Immature natural killer cell (primary cell): ENCODE measurements at places on chromosomes 5 and 9.
A peak's percentile ranks its signal among the peaks of the same experiment; 100 is the strongest.

GRCh38 chr5:76522103-76522935, 100.9 kb downstream of the F2RL2 start:
- peaks cover 5% of the 10 kb centered on the region for H3K27me3 ChIP-seq
- H3K36me3 ChIP-seq: peaks cover 5% of the 10 kb centered on the region
- peaks cover 98% of the 10 kb centered on the region for H3K4me1 ChIP-seq
- peak overlapping the region; percentile 21 for H3K4me3 ChIP-seq
- DNase-seq: no peak
- peak overlapping the region; percentile 91 for H3K27ac ChIP-seq

- no peak overlapping the region for H3K4me3 ChIP-seq
- H3K27ac ChIP-seq: no peak overlapping the region
- H3K27me3 ChIP-seq: no peaks in the 10 kb centered on the region
Measured at GRCh38 chr5:104050436-104050835, 487.8 kb upstream of the NUDT12 start.

DNA sequence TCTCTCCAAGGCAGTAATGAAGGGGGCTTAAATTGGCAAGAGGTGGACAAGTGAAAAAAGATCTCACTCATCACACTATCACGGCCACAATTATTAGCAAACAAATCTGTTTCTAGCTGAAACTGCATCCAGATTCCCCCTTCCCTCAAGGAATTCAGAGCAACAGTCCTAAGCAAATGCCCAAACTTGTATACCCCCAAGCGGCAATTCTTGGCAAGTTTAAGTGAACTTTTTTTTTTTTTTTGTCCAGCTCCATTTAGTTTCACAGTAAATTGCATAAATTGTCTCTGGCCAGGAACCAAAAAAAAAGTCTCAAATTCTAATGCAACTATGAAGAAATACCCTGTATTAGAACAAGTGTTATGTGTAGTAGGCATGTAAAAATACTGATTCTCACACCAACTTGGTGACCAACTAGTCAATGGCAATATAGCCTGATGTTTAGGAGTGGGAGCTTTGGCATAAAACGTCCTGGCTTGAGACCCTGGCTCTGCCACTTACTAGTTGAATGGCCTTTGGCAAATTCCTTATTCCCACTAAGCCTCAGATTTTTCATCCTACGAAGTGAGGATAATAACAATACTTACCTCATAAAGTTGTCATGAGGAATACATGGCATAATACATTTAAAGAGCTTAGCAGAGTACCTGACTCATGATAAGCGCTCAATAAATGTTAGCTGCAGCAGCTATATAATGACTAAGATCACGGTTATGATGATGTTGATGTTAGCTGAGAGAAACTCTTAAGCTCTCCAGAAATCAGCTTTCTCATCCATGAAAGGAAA, 193.2 kb downstream of the ADAMTSL1 start:
- H3K36me3 ChIP-seq: no peaks in the 10 kb centered on the region
- DNase-seq: no peak
- H3K27ac ChIP-seq: no peak overlapping the region
- no peaks in the 10 kb centered on the region for H3K27me3 ChIP-seq

GRCh38 chr9:126165755-126166154, 160.9 kb upstream of the MVB12B start:
- no peak overlapping the region for H3K4me3 ChIP-seq
- DNase-seq: no peak
- H3K36me3 ChIP-seq: no peaks in the 10 kb centered on the region
- no peaks in the 10 kb centered on the region for H3K4me1 ChIP-seq
- no peak overlapping the region for H3K27ac ChIP-seq
- H3K27me3 ChIP-seq: peaks cover 3% of the 10 kb centered on the region

- no peak for DNase-seq
- H3K36me3 ChIP-seq: no peaks in the 10 kb centered on the region
Measured at GRCh38 chr9:68685770-68686169, 19.3 kb upstream of the PIP5K1B start.

GRCh38 chr9:124210697-124211096, 47.1 kb upstream of the NEK6 start:
- H3K4me1 ChIP-seq: peaks cover 81% of the 10 kb centered on the region
- DNase-seq: no peak
- peak overlapping the region; percentile 36 for H3K4me3 ChIP-seq
- peaks cover 4% of the 10 kb centered on the region for H3K27me3 ChIP-seq

GRCh38 chr5:177554474-177555111, at the start of gene FAM193B:
TSS of gene FAM193B (minus strand) at chr5:177554563. CDS start at chr5:177554458, 105 bp downstream.
- H3K4me3 ChIP-seq: peak within 1 kb of the TSS; percentile 90
- peaks cover 30% of the 10 kb centered on the region for H3K4me1 ChIP-seq
- no peaks in the 10 kb centered on the region for H3K27me3 ChIP-seq
- DNase-seq: peak; percentile 91

- no peak overlapping the region for H3K4me3 ChIP-seq
- H3K27me3 ChIP-seq: no peaks in the 10 kb centered on the region
- no peaks in the 10 kb centered on the region for H3K36me3 ChIP-seq
Measured at GRCh38 chr5:105032917-105033316, 1470.3 kb upstream of the NUDT12 start.

DNA sequence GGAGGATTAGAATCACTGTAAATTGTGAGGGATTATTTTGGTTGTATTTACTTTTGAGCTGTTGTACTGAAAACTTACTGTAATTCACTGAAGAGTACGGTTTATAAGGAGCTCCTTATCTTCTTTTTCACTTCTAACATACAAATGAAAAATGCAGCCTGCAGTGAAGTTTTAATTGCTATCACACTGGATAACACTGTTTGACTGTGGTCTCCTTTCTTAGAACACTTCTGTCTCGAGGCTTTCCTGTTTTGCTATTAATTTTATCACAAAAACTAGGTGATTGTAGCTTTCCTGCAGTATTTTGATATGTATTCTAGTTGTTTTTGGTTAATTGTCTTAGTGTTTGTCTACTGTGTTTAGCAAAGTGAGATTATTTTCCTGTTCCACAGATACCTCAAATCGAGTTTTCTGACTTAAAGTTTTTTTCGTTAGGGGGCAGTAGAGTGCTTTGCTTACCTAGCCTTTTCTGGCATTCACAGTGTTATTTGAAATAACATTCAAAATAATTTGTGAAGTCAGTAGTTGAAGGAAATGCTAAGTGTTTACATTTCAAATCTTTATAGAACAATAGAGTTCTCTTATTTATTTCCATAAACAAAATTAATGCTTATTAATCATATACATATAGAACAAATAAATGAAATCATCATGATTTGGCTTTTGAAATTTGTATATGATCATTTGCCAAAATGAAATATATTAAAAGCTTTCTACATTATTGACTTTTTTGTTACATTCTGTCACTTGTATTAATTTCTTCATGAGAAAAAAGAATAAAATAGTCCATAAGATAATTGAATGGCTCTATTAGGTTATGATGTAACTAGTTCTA, 52.9 kb downstream of the COMMD10 start:
- peak; percentile 46 for DNase-seq
- H3K27me3 ChIP-seq: no peaks in the 10 kb centered on the region
- no peak overlapping the region for H3K4me3 ChIP-seq
- H3K27ac ChIP-seq: peak overlapping the region; percentile 76

- DNase-seq: no peak
- no peak overlapping the region for H3K27ac ChIP-seq
- no peak overlapping the region for H3K4me3 ChIP-seq
- H3K36me3 ChIP-seq: peaks cover 5% of the 10 kb centered on the region
Measured at GRCh38 chr5:140182803-140183367, 7.9 kb downstream of the CYSTM1 start.

DNA sequence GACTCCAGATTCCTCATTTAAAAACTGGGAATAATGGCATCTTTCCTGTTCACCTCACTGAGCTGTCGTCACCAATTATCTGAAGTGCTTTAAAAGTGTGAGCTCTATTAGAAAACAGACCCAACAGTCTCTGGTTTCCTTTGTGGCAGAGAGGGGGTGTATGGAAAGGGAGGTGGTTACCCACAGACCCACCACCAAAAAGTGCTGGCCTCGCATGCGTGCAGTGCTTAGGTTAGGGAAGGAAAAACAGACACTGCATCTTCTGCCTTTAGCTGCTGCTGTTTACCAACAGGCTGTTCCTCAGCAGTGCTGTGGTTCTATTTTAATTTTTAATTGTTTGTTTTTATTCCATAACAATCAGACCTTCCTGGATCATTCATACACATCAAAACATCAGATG, 249.6 kb downstream of the PIK3R1 start:
- H3K36me3 ChIP-seq: no peaks in the 10 kb centered on the region
- no peaks in the 10 kb centered on the region for H3K4me1 ChIP-seq
- H3K4me3 ChIP-seq: no peak overlapping the region
- no peak overlapping the region for H3K27ac ChIP-seq
- peak; percentile 20 for DNase-seq

- no peaks in the 10 kb centered on the region for H3K4me1 ChIP-seq
- no peaks in the 10 kb centered on the region for H3K36me3 ChIP-seq
- H3K27ac ChIP-seq: no peak overlapping the region
- H3K27me3 ChIP-seq: peaks cover 2% of the 10 kb centered on the region
- no peak overlapping the region for H3K4me3 ChIP-seq
Measured at GRCh38 chr5:7146886-7147285, 249.1 kb upstream of the ADCY2 start.

GRCh38 chr5:142141463-142141862, 32.9 kb downstream of the NDFIP1 start:
- DNase-seq: no peak
- no peak overlapping the region for H3K4me3 ChIP-seq
- H3K4me1 ChIP-seq: no peaks in the 10 kb centered on the region
- no peak overlapping the region for H3K27ac ChIP-seq
- H3K27me3 ChIP-seq: no peaks in the 10 kb centered on the region

GRCh38 chr5:4198461-4198860, 602.8 kb downstream of the IRX1 start:
- H3K36me3 ChIP-seq: no peaks in the 10 kb centered on the region
- H3K27ac ChIP-seq: no peak overlapping the region
- H3K4me3 ChIP-seq: no peak overlapping the region
- H3K4me1 ChIP-seq: peaks cover 10% of the 10 kb centered on the region
- DNase-seq: no peak
- no peaks in the 10 kb centered on the region for H3K27me3 ChIP-seq

DNA sequence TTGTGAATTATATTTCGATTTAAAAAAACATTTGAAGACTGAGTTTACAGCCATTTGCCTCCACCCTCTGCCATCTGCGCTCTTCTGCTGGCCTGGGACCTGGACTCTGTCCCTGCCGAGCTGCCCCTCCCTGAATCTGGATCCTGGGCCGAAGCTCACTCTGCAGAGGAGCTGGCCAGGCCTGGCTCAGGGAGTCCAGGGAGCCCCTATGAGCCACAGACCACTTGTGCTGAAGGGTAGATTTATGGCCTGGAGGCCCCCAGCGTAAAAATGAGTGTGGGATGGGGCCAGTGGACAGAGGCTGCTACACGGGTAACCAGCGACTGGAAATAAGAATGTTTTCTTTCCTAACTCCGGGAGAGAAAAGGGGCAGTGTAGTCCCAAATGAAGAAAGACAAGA, 129.8 kb downstream of the FGF18 start:
- no peak overlapping the region for H3K4me3 ChIP-seq
- H3K4me1 ChIP-seq: no peaks in the 10 kb centered on the region
- no peaks in the 10 kb centered on the region for H3K36me3 ChIP-seq
- H3K27ac ChIP-seq: no peak overlapping the region
- peaks cover 4% of the 10 kb centered on the region for H3K27me3 ChIP-seq

GRCh38 chr9:134892221-134892620, 11.6 kb downstream of the FCN2 start:
- H3K4me3 ChIP-seq: no peak overlapping the region
- DNase-seq: no peak
- H3K27ac ChIP-seq: no peak overlapping the region
- H3K36me3 ChIP-seq: no peaks in the 10 kb centered on the region
- H3K4me1 ChIP-seq: no peaks in the 10 kb centered on the region

DNA sequence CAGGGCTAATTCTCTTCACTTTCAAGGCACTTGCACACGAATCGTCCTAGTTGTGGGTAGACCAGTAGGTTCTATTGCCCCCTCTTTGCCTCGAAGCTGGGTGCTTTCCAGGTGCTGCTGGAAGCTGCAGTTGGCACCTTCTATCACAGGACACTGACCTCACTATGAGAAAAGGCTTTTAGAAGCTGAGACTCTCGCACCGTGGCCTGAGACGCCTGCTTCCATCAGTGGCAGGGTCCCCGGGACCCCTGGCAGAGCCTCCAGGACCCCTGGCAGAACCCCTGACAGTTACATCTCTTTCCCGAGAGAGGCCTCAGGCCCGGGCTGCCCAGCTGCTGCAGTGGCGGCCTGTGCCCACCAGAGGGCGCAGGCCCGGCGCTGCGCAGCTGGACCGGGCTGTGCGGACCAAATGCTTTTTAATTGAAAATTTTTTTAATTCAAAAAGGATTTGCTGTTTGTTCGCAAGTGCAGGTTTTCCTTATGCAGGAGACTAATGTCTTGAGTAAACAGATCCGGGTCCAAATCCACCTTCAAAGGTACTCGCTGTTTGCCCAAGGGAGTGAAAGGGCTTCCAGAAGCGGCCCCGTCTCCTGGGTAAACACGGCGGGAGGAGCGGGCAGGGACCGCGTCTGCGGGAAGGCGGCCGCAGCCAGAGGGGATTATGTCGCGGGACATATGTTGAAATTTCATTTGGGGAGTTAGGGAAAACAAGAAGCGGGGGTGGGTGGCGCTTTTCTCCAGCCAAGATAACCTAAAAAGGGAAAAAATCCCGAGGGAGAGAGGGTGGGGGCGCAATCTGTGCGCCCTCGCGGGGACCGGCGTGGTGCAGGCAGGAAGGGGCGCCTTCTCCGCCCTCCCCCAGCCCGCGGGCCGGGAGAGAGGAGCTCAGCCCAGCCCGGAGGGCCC, 114.5 kb upstream of the LMX1B start:
- DNase-seq: peak; percentile 55
- no peak overlapping the region for H3K27ac ChIP-seq
- H3K36me3 ChIP-seq: no peaks in the 10 kb centered on the region
- peaks cover 8% of the 10 kb centered on the region for H3K4me1 ChIP-seq
- peaks cover 3% of the 10 kb centered on the region for H3K27me3 ChIP-seq
- no peak overlapping the region for H3K4me3 ChIP-seq

- DNase-seq: no peak
- no peaks in the 10 kb centered on the region for H3K36me3 ChIP-seq
- H3K4me3 ChIP-seq: no peak overlapping the region
- no peaks in the 10 kb centered on the region for H3K4me1 ChIP-seq
- peaks cover 6% of the 10 kb centered on the region for H3K27me3 ChIP-seq
- no peak overlapping the region for H3K27ac ChIP-seq
Measured at GRCh38 chr5:5629607-5629978, 207.1 kb downstream of the ICE1 start.

DNA sequence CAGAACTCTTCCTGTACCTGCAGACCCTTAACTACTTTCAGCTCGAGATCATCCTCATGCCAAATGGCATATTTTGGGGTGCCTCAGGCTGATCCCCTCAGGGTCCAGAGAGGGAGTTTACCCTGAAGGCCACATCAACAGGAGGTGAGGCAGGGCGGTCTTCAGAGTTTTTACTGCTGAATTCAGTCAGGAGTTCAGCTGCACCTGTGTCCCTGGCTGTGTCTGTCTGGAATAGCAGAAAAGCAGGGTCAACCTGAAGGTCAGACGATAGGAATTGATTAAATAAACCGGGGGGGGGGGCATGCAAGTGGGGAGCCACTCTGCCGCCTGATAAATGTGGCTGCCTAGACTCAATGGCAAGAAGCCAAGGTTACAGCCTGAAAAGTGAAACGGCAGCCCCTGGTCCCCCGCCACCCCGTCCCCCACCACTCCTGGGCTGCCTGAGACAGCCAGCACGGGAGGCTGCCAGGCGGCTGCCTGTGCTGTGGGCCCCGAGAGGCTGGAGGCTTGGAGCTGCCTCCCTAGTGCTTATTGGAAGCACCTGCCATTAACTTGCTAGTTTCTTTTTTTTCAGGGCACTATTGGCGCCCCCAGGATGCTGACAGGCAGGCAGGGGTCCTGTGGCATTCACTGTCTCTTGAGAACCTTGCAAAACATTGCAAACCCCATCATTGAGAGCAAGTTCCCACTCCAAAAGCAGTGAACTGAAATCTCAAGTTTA, 182.7 kb upstream of the PPP1R26 start:
- no peak for DNase-seq
- no peaks in the 10 kb centered on the region for H3K4me1 ChIP-seq
- no peak overlapping the region for H3K27ac ChIP-seq
